ENCODE measurements at places on chromosomes 12 and 14. TPM values are rescaled to one million over a fixed set of nuclear protein-coding genes. Genes with fewer than 3 reads are reported as not detected.

TBX3 gene
- 12.8 TPM for total RNA-seq

LBHD2 gene
- not detected for total RNA-seq

GRCh38 chr14:89351516-89352404 is 65.3 kb downstream of the FOXN3 start:
- no peak for DNase-seq

GRCh38 chr12:82461393-82461792 is 103.1 kb downstream of the METTL25 start:
- no peak for DNase-seq

DNA sequence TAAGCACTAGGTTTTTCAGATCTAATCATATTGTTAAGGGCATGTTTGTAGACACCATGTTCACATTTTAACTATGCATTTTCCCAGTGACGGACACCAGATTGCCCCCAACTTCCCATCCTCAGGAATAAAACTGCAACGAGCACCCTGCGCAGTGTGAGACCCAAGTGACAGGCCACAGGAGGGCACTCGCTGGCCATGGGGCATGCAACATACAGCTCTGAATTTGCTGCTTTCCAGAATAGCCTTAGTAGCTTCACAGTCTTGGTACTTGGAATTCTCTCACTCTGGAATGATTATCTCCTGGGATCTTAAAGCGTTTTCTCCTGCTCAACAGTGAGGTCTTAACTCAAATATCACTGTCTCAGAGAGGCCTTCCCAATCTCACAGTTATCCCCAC is 972 bp upstream of the DDX47 start:
- DNase-seq = no peak

DNA sequence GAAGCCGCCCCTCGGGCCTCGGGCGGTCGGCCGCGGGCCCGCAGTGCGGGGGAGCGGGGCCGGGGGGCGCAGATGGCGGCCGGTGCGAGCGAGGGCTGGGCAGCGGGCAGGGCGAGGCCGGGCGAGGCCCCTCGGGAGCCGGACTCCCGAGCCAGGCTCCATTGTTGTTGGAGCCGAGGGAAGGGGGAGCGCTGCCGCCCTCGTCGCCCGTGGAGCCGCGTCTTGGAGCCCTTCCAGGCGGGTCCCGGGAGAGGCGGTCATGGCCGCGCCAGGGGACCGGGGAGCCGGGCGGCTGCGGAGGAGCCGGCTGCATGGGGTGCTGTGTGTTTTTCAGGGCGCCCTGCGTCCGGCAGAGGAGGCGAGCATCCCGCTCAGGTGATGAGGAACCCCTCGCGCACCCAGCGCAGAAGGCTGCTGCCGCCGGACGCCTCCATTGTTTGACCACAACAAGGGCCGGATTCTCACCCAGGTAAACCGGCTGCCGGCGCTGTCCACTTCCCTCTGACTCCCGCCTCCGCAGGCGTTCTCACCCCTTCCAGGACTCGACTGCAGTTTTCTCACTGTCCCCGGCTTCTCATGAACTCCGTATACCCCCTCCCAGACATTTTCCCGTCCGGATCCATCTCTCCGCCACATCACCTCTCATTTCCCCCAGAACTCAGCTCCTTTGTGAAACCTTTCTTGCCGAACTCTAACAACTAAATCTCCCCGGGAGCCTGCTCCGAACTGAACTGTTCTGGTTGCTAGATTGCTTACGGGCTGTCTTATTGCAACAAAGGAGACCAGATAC is 732 bp downstream of the ZNF664 start:
- no peak for DNase-seq

DNA sequence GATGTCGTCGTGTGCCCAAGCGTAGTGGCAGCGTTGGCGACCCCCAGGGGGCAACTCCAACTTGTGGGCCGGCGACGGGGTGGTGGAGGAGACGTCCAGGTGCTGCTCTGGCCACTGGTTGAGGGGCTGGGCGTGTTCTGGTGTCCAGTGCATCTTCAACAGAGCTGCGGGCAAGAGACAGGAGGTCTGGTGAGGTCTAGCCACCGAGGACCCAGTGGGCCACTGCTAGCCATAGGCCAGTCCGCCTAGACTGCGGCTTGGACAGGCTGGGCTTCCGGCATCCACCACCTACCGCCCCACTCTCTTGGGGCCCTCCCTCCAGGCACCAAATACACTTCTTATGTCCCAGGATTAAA is 26.3 kb downstream of the FIGNL2 start:
- no peak for DNase-seq

DNA sequence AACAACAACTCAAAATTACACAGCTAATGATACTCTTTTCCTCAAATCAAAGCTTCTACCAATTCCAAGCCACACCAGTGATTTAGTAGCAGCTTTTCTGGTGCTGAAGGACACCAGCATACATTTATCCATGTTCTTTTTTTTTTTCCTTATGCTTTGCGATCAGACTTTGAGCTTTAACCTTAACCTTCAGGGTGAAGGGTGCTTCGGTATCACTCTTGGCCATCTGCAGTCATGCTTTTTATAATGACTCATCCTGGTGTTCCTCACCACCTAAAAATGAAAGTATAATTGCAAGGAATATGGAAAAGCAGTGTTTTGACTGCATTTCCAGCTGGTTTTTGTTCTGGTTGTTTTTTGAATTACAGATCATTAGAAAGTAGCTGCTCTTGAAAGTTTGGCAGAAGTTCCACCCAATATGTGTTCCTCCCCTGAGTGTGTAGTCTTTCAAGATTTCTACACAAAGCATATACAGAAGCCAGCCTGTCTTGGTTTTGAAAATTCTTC is 1.3 kb upstream of the SLC41A2 start:
- DNase-seq = no peak

GRCh38 chr14:80988735-80989429 is 33.5 kb downstream of the TSHR start:
- DNase-seq = no peak

DNA sequence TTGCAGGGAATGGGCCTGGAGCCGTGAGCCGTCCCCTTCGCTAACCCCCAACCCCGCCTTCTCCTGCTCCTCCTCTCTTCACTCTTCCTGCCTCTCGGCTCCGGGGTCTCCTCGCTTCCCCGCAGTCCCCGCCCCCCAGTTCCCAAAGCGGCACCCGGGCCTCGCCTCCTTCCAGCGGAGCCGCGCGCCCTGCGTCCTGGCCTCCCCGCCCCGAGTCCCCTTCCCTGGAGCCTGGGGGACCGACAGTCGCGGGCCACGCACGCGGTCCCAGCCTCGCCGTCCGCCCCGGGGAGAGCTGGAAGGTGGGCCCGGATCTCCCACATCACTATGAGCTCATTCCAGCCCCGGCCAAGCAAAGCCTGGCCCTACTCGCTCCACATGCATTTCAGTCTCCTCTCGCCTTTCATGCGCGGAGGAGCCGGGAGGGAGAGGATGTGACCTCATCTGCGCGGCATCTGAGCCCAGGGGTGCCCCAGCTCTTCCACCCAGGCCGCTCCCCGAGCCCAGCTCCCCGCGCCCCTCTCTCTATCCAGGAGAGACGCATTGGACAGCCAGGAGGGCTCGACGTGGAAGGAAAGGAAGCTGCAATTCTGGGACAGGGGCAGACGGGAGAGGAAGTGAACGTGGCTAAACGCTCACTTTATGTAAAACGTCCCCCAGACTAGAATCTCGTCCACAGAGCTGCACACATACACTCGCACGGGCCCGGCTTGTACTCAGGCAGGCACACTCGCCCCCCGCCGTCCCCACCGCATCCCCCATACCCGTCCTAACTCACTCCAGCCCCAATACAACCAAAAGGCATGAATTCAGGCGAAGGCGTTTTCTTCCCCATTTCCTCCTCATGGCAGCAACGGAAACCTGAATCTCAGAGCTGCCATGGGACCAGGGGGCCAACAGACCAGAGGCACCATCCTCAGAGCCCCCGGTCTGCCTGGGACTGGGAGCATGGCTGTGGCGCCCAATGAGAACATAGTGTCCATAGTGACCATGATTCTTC is 108.7 kb upstream of the CCND2 start:
- no peak for DNase-seq
